ENCODE measurements at places on chromosomes 7 and 10.

GRCh38 chr10:79026341-79026761, 42.4 kb upstream of the ZMIZ1 start:
- DNase-seq = no peak

GRCh38 chr7:37826825-37827224, 21.6 kb upstream of the NME8 start:
- no peak for DNase-seq

DNA sequence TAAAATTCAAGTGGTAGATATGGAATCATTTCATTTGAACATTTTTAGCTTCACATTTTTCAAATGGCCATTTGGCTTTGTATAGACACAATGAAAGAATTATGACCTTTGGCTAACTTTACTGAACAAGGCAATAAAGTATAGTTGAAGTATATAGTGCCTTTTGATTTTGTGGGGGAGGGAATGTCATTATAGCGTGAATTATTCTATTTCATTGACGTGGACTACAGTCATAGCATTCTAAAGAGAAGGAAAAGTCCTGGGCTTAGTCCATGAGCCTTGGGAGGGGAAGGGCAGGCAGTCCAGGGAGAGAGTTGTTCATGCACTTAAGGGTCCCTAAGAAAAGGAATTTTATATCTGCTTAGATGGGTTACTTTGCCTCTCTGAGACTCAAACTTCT, 181.4 kb upstream of the GPR26 start:
- DNase-seq = no peak

DNA sequence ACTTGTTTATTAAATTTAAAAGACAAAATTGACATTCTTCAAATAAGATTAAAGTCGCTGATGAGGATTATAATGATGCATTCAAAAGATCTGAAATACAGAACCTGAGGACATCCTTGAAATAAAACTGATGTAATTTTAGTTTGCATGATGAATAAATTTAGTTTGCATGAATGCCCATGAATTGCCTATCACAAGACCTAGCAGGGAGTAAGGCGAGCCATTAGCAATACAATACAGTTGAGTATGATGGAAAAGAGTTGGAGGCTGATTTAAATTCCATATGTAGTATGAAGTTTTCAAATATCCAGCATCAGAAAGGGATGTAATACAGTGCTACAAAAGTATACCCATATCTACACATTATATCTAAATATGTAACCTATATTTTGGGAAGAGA, 321.3 kb downstream of the CACNA2D1 start:
- DNase-seq = no peak

- no peak for DNase-seq
These were observed 73.0 kb upstream of the PFKP start for GRCh38 chr10:2994221-2994961.

DNA sequence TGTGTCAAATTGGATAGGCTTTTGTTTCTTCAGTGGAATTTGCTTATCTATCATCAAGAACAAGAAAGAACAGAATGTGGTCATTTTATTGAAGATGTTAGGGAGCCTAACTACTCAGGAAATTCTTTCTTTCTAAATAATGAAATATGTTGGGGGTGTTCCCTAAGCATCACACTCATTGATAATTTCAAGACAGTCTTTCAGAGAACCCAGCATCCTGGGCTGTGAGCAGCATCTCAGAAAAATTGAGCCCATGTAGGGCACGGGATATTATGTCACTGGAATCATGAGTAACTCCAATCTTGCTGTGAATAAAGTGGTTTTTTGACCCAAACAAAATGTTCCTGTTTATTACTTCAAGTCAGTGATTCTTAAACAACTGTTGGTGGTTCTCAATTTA, 27.3 kb downstream of the PON1 start:
- no peak for DNase-seq

DNA sequence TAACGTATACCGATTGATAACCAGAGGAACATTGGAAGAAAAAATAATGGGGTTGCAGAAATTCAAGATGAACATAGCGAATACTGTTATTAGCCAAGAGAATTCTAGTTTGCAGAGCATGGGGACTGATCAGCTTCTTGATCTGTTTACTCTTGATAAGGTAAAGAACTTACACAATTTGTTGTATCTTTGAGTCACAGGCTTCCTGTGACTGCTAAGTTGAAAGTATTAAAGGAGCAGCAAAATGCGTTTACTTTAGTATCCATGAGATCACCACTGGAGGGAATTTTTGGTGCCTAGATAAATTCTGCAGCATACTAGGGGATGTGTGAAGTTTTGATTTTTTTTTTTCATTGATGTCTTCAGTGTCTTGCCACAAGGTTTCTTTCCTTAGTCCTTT, 103.6 kb downstream of the BTAF1 start:
- DNase-seq = no peak

- no peak for DNase-seq
These were observed 25.1 kb downstream of the ZMIZ1 start for GRCh38 chr10:79093658-79094411.

- DNase-seq = no peak
These were observed 15.6 kb upstream of the MUC3A start for GRCh38 chr7:100933734-100934133.

- DNase-seq = no peak
These were observed 58.0 kb downstream of the PDSS1 start for GRCh38 chr10:26755443-26755903.

GRCh38 chr7:85829817-85830432, 643.1 kb upstream of the SEMA3D start:
- DNase-seq = no peak

DNA sequence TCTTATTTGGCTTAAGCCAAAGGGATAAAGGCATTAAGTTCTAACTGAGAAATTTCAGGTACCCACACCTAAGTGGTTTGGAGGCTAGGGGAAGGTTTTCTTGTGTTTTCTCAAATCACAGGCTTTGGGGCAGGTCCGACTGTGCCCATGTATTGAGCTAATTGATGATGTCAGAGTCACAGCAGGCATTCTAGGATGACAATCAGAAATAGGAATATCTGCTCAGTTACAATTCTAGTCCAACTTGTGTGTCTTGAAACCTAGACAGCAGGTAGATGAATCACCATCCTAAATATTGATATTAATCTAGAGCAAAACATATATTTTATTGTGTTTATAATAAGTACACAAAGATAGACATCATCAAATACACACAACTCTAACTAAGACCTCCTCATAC, 2.3 kb upstream of the FHIP2A start:
- no peak for DNase-seq

GRCh38 chr10:104417637-104418292, 64.1 kb downstream of the CFAP58 start:
- no peak for DNase-seq
